ENCODE measurements at places on chromosomes 16 and 17.
A peak's percentile ranks its signal among the peaks of the same experiment; 100 is the strongest.

DNA sequence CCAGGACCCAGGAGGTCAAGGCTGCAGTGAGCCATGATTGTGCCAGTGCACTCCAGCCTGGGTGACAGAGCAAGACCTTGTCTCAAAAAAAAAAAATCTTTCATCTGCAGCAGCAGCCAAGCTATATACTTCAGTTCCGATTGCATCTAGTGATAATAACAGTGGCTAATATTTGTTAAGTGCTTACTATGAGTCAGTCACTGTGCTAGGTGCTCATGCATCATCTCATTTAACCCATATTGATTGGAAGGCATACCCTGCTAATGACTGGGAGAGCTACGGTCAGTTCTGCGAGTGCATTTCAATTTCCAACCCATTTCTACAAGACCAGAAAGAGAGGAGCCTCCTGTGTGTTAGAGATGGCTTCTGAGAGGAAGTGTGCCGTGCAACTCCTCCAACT, 7.7 kb upstream of the TUBG2 start:
- DNase-seq = no peak

GRCh38 chr17:68382582-68383085, 74.7 kb downstream of the WIPI1 start:
- DNase-seq = no peak

GRCh38 chr17:48843187-48843900, 12.5 kb downstream of the CALCOCO2 start:
- DNase-seq = no peak

GRCh38 chr16:50015631-50016030, 9.4 kb upstream of the CNEP1R1 start:
- DNase-seq = no peak

DNA sequence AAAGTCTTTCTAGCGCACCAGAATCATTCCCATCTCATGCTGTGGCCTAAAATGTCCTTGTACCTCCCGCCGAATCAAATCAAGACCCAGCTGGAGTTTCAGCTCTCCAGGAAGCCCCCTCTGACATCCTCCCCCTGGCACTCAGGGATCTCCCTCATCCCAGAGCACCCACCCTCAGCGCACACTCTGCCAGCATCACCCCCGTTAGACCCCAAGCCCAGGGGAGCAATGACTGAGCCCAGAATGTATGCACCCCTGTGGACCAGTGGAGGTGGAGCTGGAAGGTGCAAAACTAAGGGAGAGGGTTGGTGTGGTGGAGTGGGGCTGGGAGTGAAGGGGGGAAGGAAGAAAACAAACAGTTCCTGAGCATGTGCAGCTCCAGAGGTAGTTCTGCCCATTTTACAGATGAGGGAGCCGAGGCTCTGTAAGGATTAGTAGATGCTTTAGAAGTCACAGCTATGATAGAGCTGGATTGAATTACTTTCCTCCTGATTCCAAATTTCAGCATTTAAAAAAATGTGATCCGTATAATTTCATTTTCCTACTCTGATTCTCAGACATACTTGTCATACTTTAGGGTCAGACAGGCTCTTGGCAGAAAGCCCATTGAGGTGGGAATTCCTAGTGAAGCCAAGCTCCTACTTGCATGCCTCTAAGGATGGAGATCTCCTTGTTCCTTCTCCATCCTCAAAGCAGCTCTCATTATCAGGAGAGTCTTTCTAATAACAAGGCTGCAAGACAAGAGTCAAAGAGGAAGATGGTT, 242.7 kb downstream of the KATNIP start:
- no peak for DNase-seq

DNA sequence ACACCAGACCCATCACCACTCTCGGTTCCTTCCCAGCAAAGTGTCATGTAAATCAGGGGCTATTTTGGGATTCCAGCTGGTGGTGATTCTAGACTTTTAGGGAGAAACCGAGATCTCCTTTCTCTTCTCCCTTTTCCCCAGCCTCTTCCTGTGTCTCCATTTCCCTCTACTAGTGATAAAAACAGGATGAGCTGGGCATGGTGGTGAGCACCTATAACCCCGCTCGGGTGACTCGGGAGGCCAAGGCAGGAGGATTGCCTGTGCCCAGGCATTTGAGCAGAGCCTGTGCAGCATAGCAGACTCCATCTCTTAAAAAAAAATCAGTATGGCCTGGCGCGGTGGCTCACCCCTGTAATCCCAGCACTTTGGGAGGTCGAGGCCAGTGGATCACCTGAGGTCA, 6.1 kb downstream of the TBX21 start:
- DNase-seq = no peak

DNA sequence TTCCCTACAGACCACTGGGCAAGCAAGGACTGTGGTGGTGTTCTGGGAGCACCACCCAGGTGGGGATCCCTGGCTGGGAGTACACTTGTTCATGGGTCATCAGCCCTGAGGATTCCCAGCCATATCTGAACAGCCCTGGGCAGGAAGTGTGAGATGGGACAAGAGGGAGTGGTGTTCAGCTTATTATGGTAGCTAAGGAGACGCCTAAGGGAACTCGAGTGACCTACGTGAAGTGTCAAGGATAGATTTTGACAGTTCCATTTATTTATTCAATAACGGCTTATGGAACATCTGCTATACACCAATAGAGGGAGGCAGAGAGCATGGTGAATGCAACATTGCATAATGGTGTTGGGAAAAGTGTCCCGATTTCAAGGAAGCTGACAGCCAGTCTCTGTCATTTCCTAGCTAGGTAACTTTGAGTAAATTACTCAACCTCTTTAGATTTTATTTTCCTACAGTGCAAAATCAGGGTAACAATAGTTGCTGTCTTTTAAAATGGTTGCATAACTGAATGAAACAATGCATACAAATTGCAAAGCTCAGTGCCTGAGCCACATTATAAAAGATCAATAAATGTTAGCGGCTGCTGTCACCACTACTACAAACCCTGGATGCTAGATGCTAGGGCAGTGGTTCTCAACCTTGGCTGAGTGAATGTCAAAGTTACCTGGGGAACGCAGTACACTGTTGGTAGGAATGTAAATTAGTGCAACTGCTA, 534.1 kb downstream of the GRIN2A start:
- DNase-seq = no peak

- no peak for DNase-seq
Measured at GRCh38 chr17:77862890-77863813, 95.4 kb upstream of the TNRC6C start.

- DNase-seq = no peak
Measured at GRCh38 chr16:58377932-58378331, 14.3 kb upstream of the GINS3 start.

DNA sequence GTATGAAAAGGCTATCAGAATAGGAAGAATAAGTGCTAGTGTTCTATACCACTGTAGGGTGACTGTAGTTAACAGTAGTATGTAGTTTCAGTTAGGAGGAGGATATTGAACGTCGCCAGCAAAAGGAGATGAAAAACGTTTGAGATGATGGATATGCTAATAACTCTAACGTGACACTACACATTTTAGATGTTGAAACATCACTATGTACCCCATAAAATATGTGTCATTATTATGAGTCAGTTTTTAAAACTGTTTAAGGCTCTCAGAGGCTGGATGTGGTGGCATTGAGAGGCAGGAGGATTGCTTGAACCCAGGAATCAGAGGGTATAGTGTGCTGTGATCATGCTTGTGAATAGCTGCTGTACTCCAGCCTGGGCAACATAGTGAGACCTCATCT, 31.8 kb downstream of the UBN1 start:
- no peak for DNase-seq

GRCh38 chr17:35738519-35739133, 7.2 kb downstream of the RASL10B start:
- no peak for DNase-seq

DNA sequence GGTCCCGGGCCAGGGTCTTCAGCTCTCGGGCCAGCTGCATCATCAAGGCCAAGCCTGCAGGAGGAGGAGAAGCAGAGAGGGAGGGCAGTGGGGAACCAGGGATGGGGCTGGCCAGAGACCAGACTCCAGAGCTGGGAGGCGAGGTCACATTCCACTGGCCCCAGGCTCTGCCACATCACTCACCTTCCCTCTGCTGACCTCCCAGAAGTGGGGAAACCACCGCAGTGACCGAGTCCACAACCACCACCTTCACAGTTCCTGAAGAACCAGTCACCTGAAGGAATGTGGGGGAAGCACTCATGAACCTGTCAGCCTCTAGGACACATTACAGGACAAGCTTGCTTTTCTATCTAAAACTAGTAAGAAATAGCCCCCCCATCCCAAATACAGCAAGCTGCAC, 16.4 kb downstream of the RAD51D start:
- DNase-seq = no peak

DNA sequence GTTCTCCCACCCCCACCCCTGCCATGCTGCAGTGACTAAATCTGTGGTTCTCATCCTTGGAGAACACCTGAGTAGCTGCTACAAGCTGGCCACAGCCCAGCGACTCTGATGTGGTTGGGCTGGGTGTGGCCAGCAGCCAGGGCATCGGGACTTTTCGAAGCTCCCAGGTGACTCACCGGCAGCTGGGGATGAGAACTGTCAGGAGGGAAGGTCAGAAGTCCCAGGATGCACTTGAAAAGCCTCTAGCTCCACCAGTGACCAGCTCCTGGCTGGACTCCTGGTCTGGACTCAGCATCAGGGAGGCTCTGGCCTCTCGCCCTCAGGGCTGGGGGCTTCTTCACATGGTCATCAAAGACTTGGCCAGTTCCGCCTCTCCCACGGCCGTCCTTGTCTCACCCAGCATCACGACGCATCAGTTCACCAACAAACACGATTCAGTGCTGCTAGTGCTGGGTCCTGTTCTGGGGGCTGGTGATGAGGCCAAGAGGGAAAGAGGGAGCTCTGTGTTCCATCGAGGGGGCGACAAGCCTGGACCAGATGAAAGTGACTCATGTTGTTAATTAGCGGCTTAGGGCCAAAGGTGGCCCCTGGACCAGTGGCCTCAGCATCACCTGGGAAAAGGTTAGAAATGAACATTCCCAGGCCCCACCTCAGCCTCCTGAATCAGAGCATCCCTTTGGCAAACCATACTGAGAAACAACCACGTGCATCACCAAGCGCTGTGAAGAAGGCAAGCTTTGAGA, 3.9 kb upstream of the C17orf99 start:
- DNase-seq = no peak

DNA sequence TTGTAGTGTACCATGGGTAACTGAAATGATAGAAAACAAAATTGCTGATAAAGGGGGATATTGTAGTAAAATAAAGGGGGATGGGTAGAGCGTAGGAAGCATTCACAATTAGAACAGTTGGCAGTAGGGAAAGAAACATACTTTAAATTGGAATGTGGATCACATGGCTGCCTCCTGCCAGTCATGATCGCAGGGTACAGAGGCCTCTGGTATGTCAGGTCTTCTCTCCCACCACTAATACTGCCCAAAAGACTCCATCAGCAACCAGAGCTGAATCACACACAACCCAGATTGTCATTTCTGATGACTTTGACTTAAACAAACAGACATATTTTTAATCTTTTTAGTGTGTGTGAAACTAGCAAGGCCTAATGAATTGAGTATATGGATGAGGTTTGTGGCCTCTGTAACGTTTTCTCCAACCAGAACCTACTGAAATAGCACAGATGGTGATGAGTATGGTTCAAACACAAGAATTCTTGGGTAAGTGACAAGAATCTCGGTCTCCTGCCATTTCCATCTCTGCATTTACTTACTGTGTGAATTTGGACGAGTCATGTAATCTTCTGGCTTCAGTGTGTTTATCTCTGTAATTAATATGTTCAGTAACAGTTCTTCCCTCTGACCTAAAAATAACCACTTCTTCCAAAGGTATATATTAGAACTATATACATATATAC, 112.6 kb downstream of the USP22 start:
- no peak for DNase-seq

DNA sequence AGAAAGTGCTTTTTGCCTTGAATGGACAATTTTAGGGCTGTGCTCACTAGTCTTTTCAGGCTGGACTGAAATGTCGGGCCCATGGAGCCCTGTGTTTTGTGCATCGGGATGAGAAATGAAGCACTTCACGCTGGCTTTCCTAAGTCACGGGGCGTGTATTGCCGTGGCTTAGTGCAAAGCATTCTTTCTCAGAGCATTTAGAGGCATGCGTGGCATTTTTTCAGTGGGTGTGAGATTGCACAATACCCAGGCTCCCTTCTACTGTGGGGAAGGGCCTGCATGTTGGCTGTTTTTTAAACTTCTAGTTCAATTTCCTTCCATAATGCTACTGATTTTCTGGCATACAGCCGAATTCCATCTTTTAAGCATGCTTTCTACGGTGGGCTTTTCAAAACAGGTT, 12.6 kb upstream of the POLR3E start:
- DNase-seq = no peak

DNA sequence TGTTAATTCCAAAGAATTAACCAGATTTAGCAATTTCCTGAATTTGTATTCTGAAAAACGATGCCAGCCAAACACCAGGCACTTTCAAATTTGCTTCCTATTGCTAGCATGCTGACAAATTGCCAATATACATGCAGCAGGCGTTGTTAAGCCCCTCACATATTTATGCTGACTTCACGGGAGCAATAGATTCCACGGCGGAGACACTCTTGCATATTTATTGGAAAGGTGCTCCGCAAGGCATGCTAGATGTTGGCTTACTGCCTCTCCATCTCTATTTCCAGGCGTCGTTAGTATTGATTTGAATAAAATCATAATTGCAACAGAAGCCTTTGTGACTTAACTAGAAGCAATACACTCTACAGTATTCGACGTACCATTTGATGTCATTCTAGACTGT, 211.0 kb upstream of the IRX5 start:
- DNase-seq = no peak

DNA sequence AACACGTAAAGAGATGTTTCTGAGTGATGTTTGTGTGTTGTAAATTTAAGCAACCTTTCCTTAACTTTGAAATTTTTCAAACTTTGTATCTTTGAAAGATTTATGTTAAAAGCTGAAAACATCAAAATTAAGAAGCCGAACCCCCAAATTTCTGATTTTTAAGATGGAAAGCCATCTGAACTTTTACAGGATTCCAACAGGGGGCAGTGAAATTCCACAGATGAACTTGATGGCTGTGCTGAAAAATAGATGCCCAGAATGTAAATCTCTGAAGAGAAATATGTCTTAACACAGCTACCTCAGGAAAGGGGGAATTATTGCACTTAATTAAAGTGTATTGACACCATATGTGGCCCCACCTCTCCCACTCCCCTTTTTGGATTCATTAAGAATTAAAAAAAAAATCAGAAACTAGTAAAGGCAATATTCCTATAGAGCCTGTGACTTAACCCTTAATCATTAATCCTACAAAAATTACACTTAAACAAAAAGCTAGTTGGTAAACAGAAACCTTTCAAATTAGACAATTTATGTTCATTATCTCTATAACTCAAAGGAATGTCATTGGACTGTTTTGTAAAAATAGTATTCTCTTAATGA, 597.9 kb downstream of the KCNJ2 start:
- peak; percentile 67 for DNase-seq

- no peak for DNase-seq
Measured at GRCh38 chr16:11149011-11149616, 106.9 kb downstream of the SOCS1 start.

- DNase-seq = no peak
Measured at GRCh38 chr17:83175119-83175821, 95.9 kb downstream of the METRNL start.

GRCh38 chr17:14222611-14223010, 14.1 kb downstream of the CDRT15 start:
- no peak for DNase-seq
